ENCODE measurements at places on chromosomes 1 and 21.

GRCh38 chr1:63408331-63408730 lies 40.9 kb downstream of the ALG6 start:
- DNase-seq: no peak

DNA sequence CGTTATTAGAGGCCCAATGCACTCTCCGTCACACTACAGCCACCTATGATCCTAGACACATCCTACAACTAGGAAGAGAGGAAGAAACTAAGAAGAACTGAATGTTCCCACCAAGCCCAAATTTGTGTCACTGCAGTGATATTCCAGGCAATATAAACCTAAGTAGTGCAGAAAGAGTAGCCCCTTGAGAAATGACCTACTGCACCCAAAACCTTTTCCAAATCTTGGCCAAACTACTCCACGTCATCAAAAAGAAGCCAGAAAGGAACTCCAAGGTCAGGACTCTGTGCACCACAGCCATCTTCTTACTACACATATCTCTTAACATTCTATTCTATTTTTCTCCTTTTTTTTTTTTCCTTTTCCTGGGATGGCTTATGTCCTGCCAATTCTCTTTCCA lies 60.2 kb downstream of the ADAMTS1 start:
- no peak for DNase-seq

GRCh38 chr1:61058483-61059245 lies 23.7 kb upstream of the NFIA start:
- no peak for DNase-seq

GRCh38 chr1:35845766-35846165 lies 37.2 kb upstream of the AGO1 start:
- no peak for DNase-seq

GRCh38 chr1:66729119-66729518 lies 23.1 kb upstream of the DYNLT5 start:
- DNase-seq: peak; percentile 65

DNA sequence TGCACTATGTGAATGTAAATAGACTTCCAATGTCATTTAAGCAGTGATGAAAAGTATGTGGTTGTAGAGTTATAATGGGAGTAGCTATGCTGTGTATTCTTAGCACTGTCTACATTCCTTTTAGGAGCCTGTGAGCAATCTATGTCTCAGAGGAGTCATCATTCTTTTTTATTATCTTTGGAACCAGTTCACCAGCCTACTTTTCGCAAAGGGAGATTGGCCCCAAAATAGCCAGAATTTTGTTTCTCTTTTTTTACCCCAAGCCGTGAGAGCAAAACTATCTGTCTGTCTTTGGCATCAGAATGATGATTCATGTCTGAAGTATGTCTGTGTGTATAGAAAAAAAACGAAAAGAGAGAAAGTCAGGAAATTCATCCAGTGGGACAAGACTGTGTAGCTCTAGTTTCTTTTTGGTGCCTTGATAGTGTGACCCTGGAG lies 44.2 kb downstream of the OSBPL9 start:
- no peak for DNase-seq

DNA sequence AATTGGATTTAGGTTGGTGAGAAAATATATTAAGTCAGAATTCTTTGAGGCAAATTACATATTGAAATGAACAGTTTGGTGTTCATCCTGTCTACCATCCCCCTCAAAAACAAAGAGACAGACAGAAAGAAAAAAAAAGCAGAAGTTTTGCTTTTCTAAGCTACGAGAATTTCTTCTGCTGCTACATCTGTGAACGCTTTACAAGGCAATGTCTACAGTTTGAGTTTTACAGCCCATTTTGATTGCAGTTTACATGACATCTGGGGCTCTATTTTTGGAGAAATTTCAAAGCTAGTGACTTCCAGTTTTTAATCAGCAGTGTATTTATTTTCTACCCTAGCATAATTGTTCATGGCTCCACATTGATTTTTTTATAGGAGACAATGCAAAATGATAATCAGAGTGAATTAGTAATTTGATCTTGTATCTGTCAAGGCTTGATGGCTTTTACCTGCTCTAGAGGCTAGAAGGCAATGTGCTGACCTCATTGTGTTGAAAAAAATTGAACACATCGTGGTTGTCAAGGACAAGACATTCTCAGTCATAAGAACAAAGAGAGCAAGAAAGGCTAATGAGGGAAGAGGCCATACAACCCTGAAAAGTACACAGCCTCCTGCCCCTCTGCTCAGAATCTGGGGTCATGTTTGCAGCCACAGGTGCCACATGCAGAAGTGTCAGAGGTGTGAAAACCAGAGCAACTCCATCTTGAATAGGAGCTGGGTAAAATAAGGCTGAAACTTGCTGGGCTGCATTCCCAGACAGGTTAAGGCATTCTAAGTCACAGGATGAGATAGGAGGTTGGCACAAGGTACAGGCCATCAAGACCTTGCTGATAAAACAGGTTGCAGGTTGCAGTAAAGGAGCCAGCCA lies 201.0 kb upstream of the CAMK1G start:
- no peak for DNase-seq

- DNase-seq: peak; percentile 89
Measured at GRCh38 chr1:37595440-37596181, at the start of gene GNL2. Gene GNL2 (minus strand): TSS chr1:37595937. CDS start chr1:37595822, 115 bp downstream.

- DNase-seq: no peak
Measured at GRCh38 chr1:215458562-215458961, 108.5 kb upstream of the KCTD3 start.

- DNase-seq: no peak
Measured at GRCh38 chr1:108878678-108879077, 1.9 kb downstream of the GPSM2 start.

DNA sequence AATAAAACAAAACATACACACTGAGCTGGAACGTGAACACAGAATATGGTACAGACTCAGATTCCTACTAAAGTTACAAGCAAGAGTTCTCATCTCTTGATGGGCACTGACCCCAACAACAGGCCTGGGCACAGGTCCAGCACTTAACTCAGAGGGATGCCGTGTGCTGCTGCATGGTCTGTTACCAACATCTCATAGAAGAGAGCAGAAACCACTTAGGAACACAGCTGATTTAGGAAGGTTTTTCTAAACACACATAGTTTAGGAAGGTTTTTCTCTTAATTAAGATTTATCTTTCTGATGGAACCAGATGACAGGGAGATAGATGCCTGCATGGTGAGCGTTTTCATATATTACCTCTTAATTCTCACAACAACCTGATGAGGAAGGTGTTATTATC lies 1.5 kb downstream of the GCLM start:
- no peak for DNase-seq

DNA sequence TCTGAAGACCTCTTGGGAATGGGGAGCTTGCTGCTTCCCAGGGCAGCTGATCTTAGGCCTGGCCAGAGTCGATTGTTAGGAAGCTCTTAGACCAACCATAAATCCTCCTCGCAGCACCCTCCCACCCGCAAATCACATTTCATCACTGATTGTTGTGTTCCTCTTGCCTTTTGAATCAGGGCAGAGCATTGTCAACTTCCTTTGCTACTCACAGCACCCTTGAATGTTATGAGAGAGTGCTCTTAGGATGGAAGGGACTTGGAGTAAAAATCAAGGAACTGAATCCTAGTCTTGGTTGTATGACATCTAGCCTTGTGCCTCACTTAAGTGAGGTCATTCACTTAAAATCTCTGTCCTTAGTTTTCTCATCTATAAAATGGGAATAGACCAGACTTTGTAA lies 3.0 kb downstream of the VASH2 start:
- no peak for DNase-seq

DNA sequence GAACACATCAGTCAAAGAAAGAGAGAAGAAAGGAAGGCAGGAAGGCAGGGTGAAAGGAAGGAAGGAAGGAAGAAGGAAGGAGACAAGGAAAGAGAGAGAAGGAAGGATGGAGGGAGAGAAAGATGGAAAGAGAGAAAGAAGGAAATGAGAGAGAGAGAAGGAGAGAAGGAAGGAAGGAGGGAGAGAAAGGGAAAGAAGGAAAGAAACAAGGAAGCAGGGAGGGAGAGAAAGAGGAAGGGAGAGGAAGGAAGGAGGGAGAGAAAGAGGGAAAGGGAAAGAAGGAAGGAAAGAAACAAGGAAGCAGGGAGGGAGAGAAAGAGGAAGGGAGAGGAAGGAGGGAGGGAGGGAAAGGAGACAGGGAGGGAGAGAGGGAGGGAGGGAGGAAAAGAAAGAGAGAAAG lies 35.4 kb upstream of the SAMD11 start:
- DNase-seq: no peak

DNA sequence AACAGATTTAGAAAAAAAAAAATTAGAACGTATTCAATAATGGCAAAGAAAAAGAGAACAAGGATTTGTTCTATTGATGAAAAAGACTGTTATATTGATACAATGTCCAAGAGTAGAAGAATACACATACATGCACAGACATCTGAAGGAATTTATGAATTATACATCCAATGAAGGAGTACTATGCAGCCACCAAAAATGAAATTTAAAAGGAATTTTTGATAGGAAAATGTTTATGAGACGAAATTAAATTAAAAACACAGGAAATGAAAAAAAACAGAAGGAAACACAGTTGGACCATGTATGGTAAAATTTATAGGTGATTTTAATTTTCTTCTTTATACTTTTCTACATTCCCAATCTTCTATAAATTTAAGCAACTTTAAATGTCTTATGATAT lies 110.3 kb downstream of the LTN1 start:
- no peak for DNase-seq

DNA sequence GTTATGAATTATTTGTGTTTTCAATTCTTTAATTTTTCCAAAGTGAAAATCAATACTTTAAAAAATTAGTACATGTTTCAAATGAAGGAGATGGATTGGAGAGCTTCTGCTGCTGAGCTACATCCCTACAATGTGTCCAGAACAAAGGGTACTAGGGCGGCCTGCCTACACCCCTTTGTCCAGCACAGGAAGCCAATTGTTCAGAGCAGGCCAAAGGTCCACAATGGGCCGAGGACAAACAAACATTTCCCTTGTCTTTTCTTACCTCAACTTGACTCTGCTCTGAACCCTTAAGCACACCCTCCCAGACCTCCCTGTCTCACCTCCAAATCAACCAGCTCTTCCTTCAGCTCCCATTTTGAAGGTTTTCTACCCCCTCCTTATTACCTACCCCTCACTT lies 39.4 kb upstream of the CAMK1G start:
- DNase-seq: no peak

DNA sequence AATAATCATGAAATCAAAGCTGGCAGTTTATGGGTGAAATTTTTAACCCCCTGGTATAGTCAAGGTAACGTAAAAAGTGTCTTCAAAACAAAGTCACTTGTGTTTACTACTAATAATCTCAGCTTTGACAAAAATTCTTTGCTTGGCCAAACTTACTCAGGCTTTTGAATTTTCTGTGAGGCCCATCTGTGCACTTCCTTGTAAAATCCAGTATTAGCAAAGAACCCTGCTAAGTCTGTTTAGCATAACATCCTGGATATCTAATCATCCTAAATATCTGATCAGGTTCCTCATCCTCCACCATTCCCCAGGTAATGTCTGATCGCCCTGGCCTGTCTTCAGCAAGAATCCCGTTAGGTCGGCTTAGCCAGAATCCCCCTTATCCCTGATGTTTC lies 3.0 kb downstream of the LYST start:
- DNase-seq: no peak

- no peak for DNase-seq
Measured at GRCh38 chr1:204340081-204340889, 19.4 kb downstream of the PLEKHA6 start.

DNA sequence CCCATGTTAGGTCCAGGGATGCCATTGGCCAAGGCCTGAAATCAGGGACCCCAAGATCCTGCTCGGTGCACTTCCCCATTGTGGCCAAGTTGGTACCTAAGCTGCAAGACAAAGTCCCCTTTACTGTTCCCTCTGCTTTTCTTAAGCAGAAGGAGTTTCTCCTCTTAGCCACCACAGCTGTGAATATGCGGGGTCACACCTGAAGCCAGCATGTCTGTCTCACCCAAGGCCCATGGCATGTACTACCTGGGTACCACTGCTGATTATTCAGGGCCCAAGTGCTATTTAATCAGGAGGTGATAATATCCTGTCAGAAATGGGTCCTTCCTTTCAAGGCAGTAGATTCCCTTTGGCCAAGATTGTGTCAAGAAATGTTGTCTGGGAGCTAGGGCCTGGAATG lies 133.9 kb upstream of the DNAH14 start:
- DNase-seq: no peak

DNA sequence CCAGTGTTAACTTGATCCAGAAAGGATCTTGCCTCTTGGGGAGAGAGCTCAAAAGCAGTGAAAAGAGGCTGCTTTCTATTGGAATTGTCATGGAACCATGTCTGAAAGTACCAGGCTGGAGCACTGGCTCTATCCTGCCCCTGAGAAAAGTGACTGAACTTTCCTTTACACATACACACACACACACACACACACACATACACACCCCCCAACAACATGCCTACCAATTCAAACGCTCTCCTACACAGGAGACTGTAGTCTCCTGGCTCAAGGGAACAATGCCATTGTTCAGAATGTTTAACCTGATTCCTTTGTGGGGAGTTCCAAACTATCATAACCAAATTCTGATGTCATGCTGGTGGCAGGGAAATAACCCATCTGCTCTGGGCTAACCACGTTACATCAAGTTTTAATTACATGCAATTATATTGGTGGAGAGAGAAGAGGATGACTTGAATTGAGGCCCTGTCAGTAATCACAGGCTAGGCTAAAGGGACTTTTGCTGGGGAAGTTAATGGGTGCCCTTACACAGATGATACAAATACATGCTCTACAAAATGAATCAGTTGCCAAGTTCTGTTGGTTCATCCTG lies 52.3 kb upstream of the DUSP10 start:
- DNase-seq: no peak

GRCh38 chr21:36377391-36377842 lies 7.8 kb upstream of the CHAF1B start:
- no peak for DNase-seq

DNA sequence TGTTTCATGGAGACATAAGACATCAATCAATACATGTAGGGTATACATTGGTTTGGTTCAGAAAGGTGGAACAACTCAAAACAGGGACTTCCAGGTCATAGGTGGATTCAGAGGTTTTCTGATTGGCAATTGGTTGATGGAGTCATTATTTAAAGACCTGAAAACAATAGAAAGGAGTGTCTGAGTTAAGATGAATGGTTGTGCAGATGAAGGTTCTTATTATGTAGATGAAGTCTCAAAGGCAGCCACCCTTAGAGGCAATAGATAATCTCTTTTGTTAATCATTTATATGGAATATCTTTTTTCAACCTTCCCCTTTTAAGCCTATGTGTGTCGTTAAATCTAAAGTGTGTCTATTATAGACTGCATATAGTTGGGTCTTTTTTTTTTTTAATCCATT lies 67.8 kb upstream of the LYPLAL1 start:
- no peak for DNase-seq

- DNase-seq: no peak
Measured at GRCh38 chr21:32135401-32136363, 143.2 kb downstream of the MIS18A start.

DNA sequence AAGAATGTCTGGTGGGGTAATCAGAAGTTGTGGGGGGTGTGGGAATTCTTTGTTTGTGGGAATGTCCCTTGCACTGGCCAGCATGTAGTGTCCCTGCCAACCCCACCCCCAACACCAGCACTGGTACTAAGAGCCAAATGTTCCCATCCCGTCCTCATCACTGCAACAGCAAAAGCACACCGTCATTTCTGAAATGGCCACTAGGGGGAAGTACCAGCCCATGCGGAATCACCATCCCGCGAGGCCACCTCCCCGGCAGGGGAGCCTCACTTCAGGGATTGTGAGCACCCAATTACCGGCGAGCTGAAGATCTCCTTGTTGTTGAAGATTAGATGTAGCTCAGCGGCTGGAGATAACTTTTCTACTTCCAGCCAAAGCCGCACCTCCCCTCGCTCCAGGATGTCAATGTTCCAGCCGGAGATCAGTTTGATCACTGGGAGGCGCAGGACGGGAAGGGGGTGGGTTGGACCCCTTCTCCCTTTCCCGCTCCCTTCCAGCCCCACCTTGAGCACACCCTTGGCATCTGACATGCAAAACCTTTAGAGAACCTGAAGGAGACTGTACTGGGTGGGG lies 41.0 kb downstream of the MYOM3 start:
- peak; percentile 27 for DNase-seq

All from KG1 (cell line).